NCI-H146 (cell line): ENCODE measurements at places on chromosomes 1 and 21.

GRCh38 chr1:47769295-47769694 is 227.9 kb downstream of the TRABD2B start:
- no peak for DNase-seq

DNA sequence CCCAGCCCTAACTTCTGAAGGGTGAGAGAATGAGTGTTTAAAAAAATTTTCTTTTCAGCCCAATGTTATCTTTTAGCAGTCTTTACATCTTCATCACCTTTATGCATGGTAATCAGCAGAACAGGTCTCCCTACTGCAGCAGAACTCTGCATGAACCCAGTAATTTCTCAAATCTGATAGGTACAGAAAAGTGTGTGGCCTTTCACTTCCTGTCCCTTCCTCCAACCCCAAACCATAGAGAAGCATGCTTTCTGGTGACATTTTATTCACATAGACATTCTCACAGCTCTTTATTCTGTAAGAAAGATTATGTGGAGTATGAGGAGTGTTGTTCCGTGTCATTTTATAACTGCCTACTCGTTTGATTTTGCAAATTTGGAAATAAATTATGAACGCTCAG is 68.6 kb downstream of the RPAP2 start:
- no peak for DNase-seq

GRCh38 chr1:33258788-33259274 is 2.5 kb downstream of the ZNF362 start:
- no peak for DNase-seq

GRCh38 chr1:110428946-110429345 is 21.5 kb upstream of the LAMTOR5 start:
- no peak for DNase-seq

DNA sequence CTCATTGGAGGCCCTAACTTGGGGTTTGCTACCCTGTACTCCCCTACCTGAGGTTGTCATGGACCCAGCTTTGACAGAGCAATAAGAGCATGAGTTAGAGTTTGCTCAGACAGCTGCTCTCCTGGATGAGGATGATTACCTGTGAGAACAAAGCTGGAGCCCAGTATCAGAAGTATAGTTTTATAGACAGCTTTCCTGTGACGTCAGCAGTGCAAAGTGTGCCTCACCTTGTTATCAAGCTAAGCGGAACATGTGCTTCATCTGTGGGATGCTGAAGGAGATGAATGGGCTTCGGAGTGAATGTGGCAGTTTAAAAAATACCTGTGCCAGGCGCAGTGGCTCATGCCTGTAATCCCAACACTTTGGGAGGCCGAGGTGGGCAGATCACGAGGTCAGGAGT is 5.4 kb upstream of the WDR47 start:
- DNase-seq = no peak

- DNase-seq = peak; percentile 45
These were observed 52.5 kb upstream of the RGS2 start for GRCh38 chr1:192756314-192756713.

GRCh38 chr21:43985690-43986251 is 26.3 kb upstream of the TRAPPC10 start:
- DNase-seq = no peak

DNA sequence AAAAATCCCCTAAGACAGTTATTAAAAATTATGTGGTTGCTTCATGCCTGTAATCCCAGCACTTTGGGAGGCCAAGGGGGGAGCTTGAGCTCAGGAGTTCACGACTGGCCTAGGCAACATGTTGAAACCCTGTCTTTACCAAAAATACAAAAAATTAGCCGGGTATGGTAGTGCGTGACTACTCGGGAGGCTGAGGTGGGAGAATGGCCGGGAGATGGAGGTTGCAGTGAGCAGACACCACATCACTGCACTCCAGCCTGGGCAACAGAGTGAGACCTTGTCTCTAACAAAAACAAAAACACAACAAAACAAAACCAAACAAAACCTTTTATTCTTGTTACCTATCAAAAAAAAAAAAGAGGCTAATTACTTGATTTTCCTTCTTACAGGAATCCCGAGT is 2.1 kb downstream of the ELK4 start:
- no peak for DNase-seq

GRCh38 chr1:35745124-35745730 is 24.6 kb downstream of the CLSPN start:
- no peak for DNase-seq

DNA sequence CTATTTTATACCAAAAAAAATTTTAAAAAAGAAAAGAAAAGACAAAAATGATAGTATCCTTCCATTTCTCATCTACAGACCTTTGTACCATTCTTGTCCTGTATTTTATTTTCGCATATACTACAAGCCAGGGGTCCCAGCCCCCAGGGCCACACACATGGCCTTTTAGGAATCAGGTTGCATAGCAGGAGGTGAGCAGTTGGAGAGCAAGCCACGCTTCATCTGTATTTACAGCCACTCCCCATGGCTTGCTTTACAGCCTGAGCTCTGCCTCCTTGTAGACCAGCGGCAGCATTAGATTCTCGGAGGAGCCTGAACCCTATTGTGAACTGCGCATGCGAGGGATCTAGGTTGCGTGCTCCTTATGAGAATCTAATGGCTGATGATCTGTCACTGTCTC is 39.8 kb downstream of the RASSF5 start:
- no peak for DNase-seq

DNA sequence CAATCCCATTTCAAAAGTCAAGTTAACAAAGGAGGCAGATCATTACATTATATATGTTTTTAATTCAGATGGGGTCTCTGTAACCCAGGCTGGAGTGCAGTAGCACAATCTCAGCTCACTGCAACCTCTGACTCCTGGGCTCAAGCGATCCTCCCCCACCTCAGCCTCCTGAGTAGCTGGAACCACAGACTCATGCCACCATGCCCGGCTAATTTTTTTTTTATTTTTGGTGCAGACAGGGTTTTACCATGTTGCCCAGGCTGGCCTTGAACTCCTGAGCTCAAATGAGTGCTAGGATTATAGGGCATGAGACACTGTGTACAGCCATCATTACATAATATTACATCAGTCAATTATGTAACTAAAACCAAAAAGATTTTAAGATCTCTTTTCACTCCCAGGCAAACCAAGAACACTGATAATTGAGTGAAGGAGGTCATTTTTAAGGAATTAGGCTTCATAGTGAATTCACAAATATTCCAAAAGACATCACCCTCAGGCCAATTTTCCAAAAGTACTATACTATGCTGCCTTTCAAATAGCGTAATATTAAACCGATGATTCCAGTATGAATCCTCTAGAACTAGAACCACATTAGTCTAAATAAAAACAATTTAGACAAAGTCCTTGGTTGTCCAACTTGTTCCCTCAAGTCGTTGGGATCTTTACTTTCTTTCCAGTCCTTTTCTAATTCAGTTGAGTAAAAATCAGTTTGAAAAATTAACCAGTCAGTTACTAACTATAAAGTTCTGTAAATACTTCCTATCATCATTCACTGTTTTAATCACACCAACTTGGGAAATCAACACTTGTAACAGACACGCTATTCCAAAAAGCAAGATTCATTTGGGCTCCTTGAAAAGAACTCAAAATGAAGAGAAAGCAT is 16.1 kb downstream of the TOMM20 start:
- no peak for DNase-seq

- DNase-seq = no peak
These were observed 4.2 kb upstream of the DNAJC28 start for GRCh38 chr21:33495743-33496142.

GRCh38 chr1:25232866-25233784 is 823 bp upstream of the SYF2 start:
- DNase-seq = peak; percentile 63

GRCh38 chr1:38029081-38029681 is 16.6 kb downstream of the UTP11 start:
- DNase-seq = peak; percentile 77

DNA sequence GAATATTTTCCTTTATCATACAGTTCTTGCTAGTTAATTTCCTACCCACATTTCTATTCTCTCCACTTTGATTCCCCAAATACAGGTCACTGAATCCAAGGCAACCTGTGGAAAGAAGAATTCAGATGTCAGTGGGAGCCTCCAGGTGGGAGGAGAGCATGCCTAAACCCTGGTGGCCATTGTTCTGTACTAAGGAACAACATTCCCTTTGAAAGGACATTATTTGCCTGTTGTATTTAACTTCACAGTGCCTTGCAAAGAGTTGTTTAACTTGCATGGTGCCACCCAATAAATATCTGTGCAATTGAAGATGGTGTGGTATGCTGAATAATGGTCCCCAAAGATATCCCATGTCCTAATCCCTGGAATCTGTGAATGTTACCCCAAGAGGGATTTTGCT is 21.3 kb downstream of the NPHS2 start:
- DNase-seq = no peak
